ENCODE measurements at places on chromosomes 13 and 19.
A peak's percentile ranks its signal among the peaks of the same experiment; 100 is the strongest.

DNA sequence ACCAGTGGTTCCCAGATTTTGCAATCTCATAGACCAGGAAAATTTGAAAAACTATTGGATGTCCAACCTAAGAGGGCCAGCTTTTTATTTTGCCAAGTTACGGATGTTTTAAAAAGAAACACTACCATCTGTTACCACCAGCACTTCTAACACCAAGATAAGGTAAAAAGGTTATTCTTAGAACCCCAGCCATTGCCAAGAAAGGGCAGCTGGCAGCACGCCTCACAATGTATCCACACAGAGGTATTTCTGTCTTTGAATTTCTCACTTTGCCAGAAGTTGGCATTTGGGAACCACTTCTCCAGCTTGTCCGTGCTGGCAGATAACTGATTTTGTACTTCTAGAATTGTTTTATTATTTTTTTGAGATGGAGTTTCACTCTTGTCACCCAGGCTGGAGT, 28.7 kb downstream of the CAPN12 start:
- no peak for DNase-seq

DNA sequence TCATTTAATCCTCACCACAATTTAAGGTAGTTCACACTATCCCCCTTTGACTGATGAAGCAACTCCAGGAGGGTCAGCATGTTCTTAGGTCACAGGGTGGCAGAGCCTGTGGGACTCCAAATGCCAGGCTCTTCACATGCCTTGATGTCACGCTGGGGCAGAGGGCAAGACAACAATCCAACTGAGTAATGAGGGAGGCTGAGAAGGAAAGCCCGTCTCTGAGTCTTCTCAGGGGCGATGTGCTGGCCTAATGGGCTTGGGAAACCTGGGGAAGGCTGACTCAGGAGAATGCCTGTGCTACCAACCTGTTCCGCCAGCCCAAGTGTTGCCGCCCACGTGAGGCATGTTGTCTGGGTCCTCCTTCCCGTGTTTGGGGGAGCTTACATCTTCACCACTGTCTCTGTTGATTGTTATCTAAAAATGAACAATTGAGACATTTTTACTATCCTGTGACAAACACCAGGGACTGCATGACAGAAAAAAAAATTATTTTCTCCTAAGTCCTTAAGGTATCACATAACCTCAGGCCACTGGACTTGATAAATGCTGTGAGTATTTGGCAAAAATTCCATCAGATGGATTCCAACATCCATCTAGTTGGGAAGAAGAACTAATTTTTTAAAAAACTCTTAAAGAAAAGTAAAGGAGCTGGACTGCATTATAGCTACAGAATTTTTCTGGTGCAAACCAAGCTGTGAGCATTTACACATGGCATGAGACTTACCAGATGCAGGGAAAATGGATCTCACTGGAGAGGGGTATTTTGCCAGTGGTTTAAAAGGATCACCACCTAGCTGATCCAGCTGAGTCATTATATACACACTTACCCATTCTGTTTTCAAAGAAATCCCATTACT, 157.5 kb downstream of the RGCC start:
- no peak for DNase-seq

DNA sequence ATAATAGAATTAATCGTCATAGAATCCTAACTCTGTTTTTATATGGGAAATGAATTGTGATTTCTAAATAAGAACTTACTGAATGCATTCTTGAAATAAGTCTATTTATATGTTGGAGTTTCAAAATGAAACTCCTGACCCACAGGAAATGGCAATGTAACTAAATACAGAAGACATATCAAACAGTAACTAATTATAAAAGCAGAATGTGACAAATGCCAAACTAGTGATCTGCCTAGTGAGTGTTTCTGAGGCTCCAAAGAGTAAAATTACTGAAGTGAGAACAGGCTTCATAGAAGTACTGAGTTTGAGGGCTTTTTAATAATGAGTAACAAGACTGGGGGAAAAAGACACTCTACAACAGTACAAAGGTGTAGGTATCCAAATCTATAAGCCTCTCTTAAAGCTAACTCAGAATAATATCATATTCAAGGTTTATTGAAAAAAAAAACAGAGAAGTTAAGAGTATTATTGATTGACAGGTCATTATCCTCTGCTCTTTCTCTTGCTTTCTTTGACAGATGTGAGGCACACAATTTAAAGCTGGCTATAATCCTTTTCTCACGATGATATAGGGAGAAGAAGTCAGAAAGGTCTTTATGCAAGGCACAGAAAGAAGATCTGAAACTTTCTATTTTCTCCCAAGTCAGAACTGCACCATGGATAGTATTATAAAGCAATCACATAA, 17.4 kb upstream of the ATXN8OS start:
- no peak for DNase-seq

DNA sequence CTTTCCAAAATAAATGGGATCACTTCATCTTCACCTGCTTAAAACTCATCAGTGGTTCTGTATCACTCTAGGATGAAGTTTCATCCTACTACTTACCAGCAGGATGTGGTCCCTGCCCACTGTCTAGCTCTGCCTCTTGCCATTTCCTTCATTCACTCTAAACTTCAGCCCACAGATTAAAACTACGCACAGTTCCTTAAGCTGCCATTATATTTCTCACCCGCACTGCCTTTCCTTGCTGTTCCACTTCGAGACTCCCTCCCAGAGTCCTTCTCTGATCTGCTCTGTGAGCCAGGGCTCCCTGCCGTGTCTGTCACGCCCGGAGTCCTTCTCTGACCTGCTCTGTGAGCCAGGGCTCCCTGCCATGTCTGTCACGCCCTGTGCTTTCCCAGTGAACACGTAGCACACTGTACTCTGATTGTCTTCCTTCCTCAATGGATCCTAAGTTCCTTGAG, 52.0 kb upstream of the NPAS1 start:
- DNase-seq = no peak

- DNase-seq = no peak
Observed at GRCh38 chr13:20460761-20461160, 64.9 kb downstream of the CRYL1 start.

DNA sequence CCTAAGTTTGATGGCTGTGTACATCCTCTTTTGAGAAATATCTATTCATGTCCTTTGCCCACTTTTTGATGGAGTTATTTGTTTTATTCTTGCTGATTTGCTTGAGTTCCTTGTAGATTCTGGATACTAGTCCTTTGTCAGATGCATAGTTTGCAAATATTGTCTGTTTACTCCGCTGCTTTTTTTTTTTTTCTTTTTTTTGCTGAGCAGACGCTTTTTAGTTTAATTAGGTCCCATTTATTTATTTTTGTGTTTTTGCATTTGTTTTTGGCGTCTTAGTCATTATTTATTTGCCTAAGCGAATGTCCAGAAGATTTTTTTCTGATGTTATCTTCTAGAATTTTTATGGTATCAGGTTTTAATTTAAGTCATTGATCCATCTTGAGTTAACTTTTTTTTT, 114.9 kb downstream of the GPC6 start:
- DNase-seq = no peak

DNA sequence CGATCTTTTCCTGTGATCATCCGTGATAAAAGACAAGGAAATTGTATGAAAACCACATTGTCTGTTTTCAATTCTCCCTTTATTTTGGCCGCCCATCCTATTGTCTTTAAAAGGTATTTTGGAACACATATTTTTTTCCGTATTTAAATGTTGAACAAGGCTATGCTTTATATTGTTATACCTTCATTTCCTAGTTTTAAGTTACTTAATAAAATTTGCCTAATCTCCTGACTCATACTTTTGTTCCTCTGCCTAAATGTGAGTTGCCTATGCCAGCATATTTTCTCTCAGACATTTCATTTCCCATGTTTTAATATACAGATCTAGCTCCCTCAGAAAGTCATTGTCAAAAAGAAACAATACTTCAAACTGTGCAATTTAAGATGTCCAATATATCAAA, 104.2 kb downstream of the SLITRK6 start:
- DNase-seq = no peak

DNA sequence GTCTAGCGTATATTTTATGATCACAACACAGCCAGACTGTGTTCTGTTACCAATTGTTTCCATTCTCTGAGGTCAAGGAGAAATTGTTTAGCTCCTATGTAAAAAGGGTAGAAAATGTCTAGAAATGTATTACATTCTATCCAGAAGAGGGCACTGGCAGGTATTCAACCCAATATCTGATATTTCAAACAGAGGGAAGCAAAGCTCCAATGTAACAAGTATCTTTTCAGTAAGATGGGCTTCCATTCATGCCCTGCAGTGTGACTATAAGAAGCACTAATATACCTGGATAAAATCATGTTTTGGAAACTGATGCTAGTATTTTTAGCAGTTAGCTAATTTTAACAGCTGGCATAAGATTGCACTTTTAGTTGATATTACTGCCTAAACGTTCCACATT, 312.7 kb downstream of the FGF14 start:
- no peak for DNase-seq

DNA sequence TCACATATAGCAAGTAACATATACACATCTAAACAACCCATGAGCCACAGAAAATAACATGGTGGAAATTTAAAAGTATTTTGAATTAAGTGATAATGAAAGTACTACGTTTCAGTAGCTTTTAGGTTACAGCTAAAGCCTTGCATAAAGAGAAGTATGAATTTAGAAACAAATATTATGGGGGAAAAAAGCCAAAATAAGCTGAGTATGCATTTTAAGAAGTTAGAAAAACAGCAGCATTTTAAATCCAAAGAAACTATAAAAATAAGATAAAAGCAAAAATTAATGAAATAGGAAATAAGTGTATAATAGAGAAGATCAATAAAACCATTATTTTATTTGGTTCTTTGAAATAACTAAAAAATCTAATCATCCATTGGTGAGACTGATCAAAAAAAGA, 89.8 kb upstream of the ARHGEF7 start:
- DNase-seq = no peak

DNA sequence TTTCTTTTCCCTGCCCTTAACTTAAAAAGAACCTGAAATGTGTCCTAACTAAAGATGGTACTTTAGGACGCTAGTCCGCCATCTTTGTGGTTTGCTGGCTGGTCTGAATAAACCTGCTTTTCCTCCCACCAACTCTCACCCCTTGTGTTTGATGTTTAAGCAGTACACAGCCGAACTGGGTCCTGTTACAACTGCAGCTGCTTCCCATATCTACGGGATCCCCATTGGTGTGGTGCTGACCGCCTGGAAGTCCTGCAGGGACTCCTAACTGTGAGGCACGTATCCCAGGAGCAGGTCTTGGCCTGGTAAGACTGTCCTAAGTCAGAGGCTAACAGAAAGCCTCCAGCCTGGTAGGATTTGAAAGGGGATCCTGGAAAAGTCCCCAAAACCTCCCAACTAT, 40.9 kb upstream of the VSTM2B start:
- no peak for DNase-seq

- no peak for DNase-seq
Observed at GRCh38 chr19:5600797-5601196, 21.8 kb downstream of the SAFB2 start.

DNA sequence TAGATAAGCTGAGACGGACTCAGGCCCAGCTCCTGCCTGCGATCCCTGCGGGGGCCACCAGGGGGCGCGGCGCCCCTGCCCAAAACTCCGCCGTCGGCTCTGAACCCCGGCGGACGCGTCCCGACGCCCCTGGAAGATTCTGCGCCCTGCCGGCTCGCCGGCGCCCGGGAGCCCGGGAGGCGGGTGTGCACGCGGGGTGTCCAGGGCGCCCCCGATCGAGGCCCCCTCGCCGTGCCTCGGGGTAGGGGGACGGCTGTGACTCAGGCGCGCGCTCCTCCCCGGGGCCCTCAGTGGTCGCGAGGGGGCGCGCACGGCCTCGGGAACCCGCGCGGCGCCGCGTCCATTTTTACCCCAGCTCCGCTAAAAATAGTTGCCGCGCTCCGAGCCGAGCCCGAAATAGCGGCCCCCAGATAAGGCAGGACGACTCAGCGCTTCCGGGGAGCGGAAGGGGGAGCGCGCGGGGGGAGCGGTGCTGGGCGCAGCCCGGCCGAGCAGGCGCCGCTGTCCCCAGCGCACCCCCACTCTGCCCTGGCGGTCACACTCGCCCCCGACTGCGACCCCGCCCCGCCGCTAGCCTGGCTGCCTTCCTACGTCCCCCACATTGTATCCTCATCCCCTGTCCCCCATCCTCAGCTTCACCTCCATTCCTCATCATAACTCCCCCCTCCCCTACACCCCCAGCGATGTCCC, 16.0 kb upstream of the ERCC1 start:
- no peak for DNase-seq

GRCh38 chr13:96678801-96679200, 315.5 kb downstream of the OXGR1 start:
- DNase-seq = no peak

- DNase-seq = no peak
Observed at GRCh38 chr19:14871619-14872230, 14.2 kb downstream of the OR7A17 start.

- no peak for DNase-seq
Observed at GRCh38 chr13:32587811-32588170, 1.5 kb downstream of the PDS5B start.

- peak; percentile 4 for DNase-seq
Observed at GRCh38 chr13:78978381-78978998, 319.5 kb upstream of the OBI1 start.

DNA sequence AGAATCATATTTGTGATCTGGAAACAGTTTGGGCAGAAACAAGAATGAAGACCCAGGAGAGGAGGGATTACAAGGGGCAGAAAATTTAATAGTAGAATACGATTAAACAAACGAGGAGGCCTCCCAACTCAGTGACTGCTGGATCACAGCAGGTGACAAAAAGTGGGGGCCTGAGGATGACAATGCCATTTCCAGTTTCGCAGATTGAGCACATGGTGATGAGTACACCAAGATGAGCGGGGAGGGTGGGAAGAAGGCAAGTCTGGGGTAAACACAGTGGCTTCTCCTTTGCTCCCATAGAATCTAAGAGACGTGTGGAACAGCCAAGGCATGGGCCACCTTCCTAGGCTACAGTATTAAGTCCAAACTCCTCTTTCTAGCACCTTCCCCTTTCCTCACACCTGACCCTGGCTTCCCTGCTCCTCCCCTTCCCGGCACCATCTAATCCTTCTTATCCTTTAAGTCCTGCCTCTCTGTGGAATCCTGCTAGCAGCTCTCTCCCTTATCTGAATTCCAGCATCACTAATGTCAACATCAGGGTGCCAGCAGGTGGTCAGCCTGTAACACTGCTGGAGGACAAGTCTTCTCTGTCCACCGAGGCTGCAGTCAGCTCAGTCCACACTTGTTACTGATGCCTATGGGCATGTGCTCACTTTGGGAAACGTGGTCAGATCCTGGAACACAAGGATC, 13.5 kb downstream of the ATP7B start:
- DNase-seq = no peak

DNA sequence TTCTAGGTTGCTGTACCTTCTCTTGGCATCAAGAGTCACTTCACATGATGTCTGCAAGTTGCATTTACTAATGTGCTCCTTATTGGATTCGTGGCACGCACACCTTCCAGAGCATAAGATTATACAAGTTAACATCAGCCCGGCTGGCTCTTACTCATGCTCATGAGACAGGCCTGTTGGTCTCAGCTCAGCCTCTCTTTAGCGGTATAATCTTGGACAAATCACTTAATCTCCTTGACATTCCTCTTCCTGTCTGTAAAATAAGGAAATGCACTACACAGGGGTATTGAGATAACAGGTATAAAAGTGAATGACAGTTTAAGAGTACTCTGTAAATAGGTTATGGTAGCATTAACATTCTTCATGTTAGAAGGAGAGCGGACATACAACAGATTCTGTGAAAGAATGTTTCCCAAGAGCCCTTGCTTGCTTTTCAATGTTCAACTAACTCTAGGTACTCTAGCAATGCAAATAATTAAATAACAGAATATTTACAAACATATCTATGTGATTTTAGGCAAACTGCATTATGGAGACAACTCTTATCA, 181.1 kb downstream of the FGF14 start:
- DNase-seq = no peak

GRCh38 chr13:27601803-27602202, 18.5 kb downstream of the LNX2 start:
- no peak for DNase-seq

- DNase-seq = no peak
Observed at GRCh38 chr13:52929846-52930245, 81.4 kb upstream of the PCDH8 start.
